ENCODE measurements at places on chromosomes 6 and 20.

GRCh38 chr6:22062807-22063408 is 233.9 kb downstream of the PRL start:
- no peak for DNase-seq

- no peak for DNase-seq
These were observed 96.8 kb upstream of the SOX4 start for GRCh38 chr6:21496706-21497105.

DNA sequence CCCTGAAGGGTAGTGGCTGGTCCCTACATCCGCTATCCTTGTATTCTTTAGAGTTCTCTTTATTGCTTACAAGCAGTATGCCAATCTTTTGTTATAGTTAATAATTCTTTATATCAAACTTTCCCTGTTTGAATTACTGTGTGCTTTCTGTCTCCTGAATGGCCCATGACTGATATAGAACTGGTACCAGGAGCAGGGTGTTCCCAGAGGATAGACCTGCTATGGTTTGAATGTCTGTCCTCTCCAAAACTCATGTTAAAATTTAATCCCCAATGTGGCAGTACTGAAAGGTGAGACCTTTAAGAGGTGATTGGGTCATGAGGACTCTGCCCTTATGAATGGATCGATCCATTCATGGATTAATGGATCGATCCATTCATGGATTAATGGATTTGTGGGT is 26.0 kb downstream of the CD164 start:
- DNase-seq = no peak

- no peak for DNase-seq
These were observed 433.2 kb downstream of the CD83 start for GRCh38 chr6:14550822-14551221.

DNA sequence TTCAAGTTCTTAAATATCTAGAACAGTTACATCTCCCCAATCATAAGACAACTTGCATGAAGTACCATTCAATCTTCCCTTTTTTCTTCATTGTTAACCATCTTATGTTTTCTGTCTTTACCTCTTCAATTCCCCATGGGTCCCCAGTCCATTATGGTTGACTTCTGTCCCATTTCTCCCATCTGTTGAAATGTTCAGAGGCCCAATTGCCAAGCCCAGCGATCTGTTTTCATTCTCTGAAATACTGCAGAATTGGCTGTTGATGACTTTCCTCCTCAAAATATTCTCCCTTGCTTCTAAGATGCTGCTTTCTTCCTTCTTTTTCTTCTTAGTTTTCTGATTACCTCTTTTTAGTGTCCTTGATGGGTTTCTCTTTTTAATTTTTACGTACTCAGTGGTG is 26.0 kb downstream of the DSTN start:
- no peak for DNase-seq

DNA sequence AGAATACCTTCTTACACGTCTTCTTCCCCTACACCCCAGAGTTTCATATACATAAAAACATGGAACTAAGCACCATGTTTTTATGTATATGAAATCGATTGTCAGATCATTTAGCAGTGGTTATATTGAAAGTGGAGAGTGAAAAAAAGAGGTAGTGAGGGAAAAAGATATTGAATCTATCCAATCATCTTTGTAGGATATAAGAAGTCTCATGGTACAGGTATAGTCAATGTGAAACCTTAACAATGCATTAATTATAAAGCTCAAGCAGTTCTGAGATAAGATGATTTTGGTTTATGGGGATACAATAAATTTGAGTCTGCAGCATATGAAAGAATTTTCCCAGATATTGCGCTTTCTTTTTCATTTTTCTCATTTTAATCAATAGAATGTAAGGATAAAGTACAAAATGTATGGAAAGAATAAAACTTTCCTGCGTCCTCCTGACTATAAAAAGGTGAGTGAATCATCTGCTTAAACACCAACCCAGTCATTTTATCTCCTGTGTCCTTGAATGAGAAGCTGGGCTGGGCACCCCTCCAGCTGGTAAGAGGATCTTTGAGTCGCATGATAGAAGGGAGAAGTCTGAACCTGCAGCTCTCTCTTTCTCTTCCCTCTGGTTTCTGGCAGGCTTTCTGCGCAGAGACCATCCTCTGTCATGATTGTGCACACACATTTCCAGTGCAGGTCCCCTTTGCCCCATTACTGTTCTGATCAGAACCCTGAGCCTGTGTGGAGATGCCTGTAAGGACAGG is 28.1 kb upstream of the AKIRIN2 start:
- DNase-seq = no peak

DNA sequence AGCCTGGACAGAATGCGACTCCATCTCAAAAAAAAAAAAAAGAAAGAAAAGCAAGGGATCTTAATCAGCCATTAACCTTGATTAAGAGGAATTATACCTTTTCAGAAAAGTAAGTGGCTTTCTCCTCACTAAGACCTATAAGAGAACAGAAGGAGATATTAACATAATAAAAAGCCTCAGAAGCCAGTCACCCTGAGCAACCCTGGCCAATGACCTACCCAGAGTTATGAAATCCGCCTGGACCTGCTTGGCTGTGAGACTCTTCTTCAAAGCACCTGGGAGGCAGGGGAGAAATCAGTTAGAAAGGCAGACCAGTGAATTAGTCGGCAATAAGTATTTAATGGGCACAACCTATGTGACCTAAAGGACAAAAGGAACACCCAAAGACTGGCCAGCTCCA is 32.7 kb upstream of the C20orf203 start:
- no peak for DNase-seq

- DNase-seq = no peak
These were observed 721.9 kb upstream of the HS3ST5 start for GRCh38 chr6:115064680-115065079.

DNA sequence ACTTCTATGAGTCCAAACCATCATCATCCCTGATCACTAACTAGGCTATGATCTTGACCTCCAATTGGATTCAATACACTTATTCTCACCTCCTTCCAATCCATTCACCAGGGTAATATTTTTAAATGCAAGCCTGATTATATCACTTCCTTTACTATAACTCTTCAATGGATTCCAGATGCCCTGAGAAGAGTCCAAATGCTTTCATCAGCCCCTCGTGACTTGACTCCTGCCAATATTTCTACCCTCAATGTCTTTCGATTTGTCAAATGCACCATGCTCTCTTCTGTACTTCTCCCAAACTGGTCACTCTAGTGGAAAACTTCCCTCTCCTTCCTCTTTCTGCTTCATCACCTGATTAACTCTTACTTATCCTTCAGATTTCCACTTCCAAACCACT is 70.8 kb downstream of the CD164 start:
- DNase-seq = no peak

- DNase-seq = no peak
These were observed 120.8 kb downstream of the OR2B2 start for GRCh38 chr6:27791182-27791943.

DNA sequence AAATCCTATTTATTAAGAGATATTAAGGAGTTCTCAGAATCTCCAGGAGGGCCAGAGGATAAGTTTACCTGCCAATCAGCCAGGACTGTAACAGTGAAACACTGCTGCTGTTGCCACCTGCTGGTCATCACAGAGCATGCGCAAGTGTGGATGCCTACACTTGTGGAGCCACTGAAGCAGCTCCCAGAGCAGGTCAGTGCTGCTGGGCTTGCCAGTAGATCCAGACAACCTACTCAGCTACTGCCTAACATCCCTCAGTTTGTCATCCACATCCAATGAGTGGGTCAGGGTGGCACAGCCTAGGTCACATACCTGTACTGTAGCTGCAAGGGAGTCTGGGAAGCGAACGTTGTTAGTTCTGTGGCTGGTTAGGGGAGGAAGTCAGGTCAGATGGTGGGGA is 18.3 kb upstream of the NHSL1 start:
- peak; percentile 28 for DNase-seq

DNA sequence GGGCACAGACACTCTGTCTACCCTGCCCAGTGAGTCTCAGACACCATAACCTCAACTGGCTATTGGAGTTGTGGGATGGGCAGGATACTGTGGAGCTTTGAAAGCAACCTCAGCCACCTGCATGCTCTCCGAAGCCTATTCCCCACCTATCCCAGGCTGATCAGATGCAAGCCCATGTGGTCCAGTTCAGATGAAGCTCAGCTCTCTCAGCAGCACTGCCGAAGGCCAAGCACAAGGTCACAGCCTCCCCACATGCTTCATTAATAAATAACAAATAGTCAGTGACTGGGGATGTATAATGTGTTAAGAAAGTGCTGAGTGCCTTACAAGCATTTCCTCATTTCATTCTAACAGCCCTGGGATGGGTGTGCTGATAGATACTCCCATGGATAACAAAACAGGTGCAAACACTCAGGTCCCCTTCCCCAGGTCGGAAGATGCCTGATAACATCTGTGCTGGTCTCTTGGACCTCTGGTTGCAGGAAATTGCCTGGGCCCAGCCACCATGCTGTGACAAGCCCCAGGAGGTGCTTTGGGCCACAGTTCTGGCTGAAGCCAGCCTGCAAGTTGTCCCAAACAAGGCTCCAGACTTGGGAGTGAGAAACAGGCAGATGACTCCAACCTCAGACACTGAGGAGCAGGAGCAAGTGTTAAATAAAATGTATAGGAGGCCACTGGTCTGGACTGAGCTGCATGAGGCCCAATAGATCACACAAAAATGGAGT is 3.7 kb downstream of the ACSS1 start:
- no peak for DNase-seq

DNA sequence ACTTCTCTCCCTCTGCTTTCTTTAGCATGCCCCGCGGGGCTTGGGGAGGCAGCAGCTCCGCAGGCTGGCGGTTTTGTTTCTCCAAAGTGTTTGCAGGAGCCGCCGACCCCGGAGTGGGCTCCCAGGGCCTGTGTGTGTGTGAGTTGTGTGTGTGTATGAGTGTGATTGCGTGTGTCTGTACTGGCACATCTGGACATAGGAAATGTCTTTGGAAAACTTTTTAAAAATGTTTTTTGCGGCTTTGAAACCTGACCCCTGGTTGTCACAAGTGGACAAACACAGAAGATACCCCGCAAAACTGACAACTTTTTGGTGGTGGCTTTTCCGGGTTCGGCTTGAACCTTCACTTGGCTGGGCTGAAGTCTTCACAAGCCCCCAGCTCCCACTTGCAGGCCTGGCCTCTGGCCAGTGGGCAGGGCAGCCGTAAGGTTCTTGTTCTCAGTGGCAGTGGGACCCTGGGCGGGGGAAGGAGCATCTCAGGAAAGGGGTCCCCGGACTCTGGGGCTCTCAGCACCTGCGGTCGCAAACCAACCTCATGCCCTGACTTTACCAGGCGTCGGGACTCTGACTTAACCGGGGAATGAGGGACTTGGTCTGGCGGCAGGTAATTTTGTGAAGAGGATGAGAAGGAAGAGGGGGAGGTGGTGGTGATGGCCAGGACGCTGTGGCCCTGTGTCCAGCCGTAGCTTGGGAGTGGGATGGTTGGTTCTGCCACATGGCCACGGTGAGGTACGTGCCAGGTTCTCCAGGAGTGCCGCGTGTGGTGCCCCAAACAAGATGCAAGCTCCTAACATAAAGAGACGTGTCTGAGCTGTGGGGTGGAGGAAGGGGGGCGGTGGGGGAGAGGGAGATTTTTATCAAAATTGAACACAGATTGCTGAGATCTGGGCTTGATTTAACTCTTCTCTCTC is 619 bp downstream of the DAAM2 start:
- DNase-seq = no peak

GRCh38 chr6:168545428-168545827 is 104.4 kb downstream of the SMOC2 start:
- DNase-seq = no peak

GRCh38 chr6:95228636-95229035 is 348.7 kb upstream of the MANEA start:
- no peak for DNase-seq

- DNase-seq = no peak
These were observed 34.5 kb downstream of the COL19A1 start for GRCh38 chr6:69900869-69901268.

GRCh38 chr6:14189074-14189473 is 71.5 kb downstream of the CD83 start:
- DNase-seq = no peak

- no peak for DNase-seq
These were observed 41.0 kb downstream of the TRAM2 start for GRCh38 chr6:52535711-52536423.

DNA sequence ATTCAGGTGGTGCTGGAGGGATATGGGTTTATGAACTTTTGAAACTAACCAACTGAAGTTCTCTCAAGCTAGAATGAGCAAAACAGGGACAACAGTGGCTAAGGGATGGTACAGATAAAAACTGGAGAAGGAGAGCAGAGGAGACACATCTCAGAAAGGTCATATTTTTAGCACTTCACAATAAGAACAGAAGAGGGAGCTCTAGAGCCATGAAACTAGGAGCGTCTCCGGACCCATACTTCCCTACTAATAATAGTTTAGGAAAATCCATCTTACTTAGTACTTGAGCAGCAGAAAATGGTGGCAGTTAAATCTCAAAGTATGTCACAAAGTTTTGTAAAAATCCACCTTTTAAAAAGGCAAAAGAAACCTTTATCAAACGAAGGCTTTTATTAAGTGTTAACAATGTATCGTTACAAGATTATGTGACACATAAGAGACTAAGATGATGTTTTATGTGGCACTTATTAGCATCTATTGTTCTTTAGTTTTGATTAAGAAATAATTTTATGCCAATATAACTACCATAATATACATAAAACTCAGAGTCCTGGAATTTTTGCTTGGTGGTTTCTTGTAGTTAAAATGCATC is 278.6 kb downstream of the TBC1D32 start:
- no peak for DNase-seq

DNA sequence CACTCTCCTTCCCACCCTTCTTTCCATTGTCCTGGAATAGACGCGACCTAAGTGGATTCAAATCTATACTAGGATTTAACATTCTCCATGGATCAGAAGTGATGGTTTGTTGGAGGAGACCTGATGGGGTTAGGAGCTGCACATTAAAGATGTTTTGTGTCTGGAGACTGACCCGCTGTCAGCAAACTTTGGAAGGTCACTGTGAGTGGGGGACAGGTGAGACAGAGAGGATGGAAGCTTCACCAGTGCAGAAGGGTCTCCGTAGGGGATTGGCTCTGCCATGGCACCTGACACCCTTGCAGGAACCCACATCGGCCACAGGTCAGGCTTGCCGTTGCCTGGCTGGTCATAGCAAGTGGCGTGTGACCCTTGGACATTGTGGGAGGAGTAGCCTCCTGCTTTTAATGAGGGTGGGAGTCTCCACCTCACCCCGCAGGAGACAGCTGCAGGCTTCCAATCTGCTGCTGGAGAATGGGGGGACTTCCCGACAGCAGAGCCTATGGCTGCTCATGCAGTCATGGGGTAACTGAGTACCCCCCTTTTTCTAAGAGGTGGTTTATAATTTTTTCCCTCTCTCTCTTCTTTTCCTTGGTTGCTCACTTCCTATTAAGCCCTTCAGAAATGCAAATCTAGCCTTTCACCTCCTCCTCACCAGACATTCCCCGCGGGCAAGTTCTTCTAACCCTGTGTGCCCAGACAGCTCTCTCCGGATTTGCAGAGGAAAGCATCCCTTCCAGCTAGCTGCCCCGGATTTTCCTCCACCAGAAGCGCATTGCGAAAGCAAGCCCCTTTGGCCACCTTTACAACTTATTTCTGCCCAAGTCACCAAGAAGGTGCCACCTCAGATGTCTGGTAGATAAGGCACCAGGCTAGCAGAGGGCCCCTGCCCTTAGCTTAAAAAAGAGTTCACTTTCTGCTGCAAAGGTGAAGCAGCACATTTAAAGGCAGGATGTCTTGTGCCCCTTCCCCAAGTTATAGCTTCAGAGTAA is 53.5 kb downstream of the DACT2 start:
- DNase-seq = no peak

GRCh38 chr6:51983564-51983963 is 103.8 kb downstream of the PKHD1 start:
- DNase-seq = no peak

GRCh38 chr6:1619673-1620503 is 10.2 kb downstream of the FOXC1 start:
- DNase-seq = no peak

Data from T-helper 1 cell (primary cell).